Small intestine (tissue), 16 donors: ENCODE measurements at places on chromosomes 13 and 19. TPM values are rescaled to one million over a fixed set of nuclear protein-coding genes. Genes with fewer than 3 reads are reported as not detected.

- DNase-seq: no peak
These were observed 24.6 kb downstream of the COL4A1 start for GRCh38 chr13:110282316-110282841.

GRCh38 chr13:62875118-62875640, 1459.5 kb upstream of the PCDH20 start:
- no peak for DNase-seq

DNA sequence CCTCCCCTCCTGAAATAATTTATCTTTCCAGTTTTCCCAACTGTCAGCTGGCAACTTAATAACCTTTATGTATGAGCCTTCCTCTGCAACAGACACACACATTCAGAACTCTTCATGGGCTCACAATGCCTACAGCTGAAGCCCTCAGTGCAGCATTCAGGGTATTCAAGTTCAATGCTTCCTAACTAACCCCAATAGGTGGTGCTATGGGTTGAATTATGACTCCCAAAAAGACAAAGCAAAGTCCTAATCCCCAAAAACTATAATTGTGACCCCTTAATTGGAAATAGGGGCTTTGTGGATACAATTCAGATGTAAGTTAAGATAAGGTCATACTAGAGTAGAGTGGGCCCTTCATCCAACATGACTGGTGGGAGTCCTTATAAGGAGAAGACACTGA, 202.2 kb downstream of the SUCLA2 start:
- DNase-seq: no peak

DNA sequence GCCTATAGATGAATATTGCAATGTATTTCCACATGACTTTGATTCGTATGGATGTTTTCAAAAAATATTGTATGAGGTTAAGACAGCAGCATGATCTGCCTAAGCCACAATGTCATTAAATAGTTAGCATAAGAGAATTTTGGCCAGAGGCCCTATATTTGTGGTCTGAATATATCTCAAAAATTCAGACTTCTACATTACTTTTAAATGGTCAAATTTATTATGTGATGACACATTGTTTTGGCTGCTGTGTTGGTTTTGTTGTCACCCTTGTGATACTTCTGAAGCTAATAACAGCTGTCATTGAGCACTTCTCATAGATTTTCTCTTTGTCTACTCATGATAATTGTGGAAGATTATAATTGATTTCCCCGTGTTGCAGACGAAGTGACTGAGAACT, 288.2 kb downstream of the MYO16 start:
- no peak for DNase-seq

DNA sequence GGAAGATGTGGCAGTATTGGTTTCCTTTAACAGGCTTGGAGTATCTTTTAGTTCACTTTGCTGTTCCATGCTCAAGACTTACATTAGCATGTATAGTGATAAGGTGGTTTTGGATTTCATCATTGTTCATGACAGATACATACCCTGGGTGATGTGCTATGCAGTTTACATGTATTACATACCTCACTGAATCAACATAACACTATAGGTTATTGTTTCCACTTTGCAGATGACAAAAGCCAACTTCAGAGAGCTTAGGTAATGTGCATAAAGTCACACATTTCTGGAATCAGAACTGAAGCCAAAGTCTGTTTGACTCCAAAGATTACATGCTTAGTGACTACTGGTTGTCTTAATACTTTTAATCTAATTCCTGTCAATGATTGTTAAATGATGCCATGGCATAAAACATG, 7.1 kb downstream of the COMMD6 start:
- DNase-seq: peak; percentile 80

PABPC3 gene
- polyA plus RNA-seq: not detected

GRCh38 chr19:1073063-1073955, 6.3 kb downstream of the ARHGAP45 start:
- no peak for DNase-seq

DNA sequence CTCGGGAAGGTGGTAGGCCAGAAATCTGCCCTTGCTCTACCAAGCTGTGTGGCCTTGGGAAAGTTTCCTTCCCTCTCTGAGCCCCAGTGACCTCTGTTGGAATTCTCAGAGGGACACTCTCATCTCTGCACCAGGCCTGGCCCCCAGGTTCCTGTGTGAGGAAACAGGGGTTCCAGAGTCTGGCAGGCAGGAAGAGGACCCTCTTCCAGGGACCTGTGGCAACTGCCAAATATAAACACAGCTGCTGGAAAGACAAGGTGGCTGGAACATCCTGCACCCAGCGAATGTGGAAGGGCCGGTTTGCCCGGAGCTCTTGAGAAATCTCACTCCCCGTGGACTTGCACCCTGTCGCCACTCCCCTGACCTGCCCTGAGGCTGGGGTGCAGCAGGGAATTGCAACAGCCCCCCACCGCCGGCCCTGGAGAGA, 52.8 kb downstream of the GADD45B start:
- no peak for DNase-seq

ERICH4 gene
- 11.7 TPM for polyA plus RNA-seq

LILRA1 gene
- 0.54 TPM for polyA plus RNA-seq

ANGPTL8 gene
- not detected for polyA plus RNA-seq

- DNase-seq: no peak
These were observed 42.9 kb downstream of the LRCH1 start for GRCh38 chr13:46595885-46596275.

WTIP gene
- polyA plus RNA-seq: not detected

- no peak for DNase-seq
These were observed 73.1 kb downstream of the LATS2 start for GRCh38 chr13:20988033-20988908.

GRCh38 chr13:99354371-99354951, 47.3 kb upstream of the GPR183 start:
- no peak for DNase-seq

GRCh38 chr19:1794424-1795172, 17.5 kb downstream of the ATP8B3 start:
- DNase-seq: no peak

LHB gene
- polyA plus RNA-seq: 0.12 TPM

GRCh38 chr13:64020126-64020525, 2604.5 kb upstream of the PCDH20 start:
- no peak for DNase-seq

DNA sequence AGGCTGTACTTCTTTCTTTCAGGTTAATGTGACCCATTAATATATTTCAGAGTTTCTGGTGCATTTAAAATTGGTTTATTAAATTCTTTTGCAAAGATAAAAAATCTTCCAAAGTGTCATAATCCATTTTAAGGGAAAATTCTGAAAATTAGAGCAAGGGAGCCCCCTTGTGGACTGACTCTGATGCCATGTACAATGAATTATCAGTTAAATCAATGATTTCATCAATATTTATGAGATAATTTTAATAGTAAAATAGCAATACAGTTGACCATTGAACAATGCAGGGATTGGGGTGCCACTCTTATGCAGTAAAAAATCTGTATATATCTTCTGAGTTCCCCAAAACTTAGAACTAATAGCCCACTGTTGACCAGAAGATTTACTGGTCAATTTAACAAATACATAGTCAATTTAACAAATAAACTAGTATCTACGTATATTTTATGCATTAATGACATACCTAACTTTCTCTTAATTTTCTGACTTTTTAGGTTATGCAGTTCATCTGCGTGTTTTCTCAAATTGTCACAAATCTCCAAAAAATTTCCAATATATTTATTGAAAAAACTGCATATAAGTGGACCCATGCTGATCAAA, 479.1 kb upstream of the MIR17HG start:
- peak; percentile 4 for DNase-seq

GRCh38 chr13:44165221-44165888, 208.3 kb upstream of the SERP2 start:
- no peak for DNase-seq

DNA sequence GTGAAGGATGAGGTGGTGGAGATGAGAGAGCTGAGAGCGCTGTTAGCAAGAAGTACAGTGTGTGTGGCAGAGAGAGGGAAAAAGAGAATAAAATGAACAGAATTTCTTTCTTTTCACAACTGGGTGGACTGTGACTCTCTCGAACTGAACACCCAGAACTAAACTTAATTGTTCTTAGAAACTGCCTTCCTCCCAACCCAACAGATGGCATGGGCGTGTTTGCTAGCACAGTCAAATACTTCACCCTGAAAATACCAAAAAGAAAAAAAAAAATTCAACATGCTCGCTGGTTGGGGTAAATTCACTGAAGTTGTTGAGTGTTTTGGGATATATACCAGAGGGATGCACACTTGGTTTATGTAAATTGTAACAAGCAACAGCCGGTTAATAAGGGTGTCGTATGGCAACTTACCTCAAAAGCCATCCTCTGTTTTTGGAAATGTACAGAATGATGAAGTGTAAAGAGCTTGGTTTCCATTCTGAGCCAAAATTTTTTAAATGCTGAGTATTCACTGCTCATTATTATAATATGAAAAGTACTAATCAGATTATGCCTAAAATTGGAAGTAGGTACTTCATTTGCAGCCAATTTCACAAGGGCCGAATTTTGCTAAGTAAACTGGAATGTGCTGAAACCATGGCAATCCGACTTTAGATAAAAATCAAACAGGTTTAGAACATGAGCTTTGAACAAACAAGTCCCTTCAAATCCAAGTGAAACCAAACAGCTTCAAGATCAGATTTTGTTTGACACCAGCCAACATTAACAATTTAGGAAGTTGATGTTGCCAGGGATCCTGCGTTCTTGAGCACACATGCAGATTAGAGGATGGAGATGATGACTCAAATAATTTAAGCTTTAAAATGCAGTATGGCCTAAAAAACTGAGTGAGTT, 115.8 kb downstream of the ZIC5 start:
- no peak for DNase-seq

GRCh38 chr19:23345838-23346237, 49.4 kb downstream of the ZNF91 start:
- DNase-seq: no peak

ENOX1 gene
- 0.87 TPM for polyA plus RNA-seq

DNA sequence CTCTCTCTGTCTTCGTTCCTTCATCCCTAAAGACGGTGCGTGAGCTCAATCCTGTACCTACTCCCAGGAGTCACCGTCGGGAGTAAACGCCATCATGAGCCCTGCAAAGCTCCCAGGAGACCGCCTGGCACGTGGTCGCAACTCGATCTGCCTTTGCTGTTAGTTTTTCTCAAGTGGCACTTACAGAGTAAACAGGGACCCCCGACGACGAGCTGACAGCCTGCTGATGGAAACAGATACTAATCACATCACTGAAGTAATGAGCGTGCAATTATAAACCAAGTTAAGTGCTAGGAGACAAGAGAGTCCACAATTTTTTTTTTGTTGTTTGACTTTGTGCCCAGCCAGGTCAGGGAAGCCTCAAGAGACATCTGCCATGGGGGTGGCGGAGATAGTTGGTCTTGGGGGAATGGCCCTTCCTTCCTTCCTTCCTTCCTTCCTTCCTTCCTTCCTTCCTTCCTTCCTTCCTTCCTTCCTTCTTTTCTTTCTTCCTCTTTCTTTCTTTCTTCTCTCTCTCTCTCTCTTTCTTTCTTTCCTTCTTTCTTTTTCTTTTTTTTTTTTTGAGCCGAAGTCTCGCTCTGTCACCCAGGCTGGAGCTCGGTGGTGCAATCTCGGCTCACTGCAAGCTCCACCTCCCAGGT, 23.6 kb downstream of the CACNG6 start:
- DNase-seq: no peak

RCBTB2 gene
- 3.1 TPM for polyA plus RNA-seq

DNA sequence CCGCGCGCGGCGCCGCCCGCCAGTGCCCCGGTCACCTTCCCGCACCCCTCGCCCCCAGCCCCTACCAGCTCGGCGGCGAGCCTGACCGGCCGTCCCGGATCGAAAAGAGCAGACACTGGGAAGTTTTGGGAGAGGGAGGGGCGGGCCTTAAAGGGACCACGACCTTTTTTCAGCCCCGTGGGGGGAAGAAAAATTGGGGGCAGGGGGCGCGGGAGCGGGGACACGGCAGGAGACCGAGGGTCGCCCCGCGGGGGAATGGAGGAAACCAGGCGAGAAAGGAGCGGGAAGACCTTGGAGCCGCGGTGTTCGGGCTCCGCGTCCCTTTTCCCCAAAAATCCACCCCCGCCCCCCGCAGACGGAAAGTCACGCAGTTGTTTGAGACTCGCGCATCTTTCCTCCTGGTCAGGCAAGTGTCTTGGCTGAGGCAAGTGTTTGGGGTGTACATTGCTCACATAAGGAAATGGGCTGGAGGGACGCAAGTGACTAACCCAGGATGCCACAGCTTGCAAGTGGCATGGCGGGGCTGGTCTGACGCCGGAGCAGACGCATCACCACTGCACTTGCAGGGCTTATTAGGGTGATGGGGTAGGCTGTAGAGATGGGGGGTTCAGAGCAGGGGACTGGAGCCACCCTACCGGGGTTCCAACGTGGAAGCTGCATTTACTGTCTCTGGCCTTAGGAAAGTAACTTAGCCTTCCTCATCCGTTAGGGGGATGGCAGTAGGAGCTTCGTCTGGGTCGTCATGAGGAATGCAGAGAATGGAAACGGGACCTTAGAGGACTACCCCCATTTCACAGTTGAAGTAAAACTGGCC, 2.7 kb upstream of the HNRNPL start:
- peak; percentile 65 for DNase-seq

LAIR1 gene
- polyA plus RNA-seq: 2.2 TPM

DNA sequence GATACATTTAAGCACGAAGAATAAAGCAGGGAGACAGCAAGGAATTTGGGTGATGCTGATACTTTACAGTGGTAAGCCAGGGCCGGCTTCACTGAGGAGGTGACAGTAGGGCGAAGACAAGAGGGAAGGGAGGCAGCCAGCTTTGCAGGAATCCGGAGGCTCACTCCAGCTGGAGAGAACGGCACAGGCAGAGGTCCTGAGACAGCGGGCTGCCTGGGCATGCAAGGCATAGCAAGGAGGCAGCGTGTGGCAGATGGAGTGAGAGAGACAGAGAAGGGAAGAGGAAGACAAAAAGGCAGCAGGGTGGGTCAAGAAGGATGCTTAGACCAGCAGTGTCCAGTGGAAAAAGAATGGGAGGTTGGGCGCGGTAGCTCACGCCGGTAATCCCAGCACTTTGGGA, 83.2 kb upstream of the WASF3 start:
- DNase-seq: no peak

DNA sequence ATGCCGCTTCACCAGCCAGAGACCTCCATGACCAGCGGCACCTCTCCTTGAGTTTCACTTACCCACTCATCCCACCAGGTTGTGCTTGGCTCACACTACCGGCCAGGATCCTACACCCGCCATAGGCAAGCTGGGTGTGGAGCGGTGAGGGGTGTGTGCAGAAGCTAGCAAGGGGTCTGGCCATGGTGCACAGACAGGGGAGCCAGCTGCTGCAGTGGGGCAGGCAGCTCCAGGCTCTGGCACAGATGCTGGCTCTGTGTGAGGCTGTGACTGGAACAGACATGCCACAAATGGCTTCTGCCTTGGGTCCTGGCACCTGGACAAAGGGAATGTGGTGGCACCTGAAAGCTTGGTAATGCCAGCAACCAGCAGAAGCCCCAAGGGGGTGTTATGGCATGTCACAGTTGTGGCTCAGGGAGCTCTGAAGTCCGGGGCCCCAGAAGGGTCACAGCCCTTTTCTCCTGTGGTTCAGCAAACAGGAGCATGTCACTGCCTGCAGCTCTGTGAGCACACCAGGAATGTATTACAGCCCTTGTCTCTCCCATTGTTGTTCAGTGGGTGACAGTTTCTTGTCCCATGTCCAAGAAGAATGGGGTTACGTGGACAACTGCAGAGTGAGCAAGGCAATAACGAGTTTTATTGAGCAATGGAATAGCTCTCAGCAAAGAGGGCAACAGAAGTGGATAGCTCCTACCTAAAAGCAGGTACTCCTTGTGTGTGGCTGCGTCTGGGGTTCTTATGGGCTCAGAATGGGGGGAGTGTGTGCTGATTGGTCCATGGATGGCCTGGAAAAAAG, 2791.0 kb upstream of the PCDH20 start:
- DNase-seq: no peak
